ENCODE measurements at places on chromosomes 7 and 10.

DNA sequence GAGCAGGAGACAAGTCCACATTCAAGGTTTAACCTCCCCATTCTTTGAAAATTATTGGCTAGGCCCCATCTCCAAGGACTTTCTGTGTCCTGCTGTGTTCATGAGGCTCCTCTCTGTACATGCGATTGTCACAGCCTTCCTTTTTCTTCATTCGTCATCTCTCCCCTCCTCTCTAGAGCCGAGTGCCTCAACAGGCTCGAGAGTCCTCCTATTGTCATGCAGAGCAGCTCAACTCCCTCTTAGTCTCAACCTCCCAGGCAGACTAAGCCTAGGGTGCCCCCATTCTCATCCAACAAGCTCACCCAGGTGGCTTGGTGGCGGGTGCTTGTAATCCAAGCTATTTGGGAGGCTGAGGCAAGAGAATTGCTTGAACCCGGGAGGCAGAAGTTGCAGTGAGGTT lies 35.1 kb upstream of the SAMD8 start:
- H3K27me3 ChIP-seq = no peaks in the 10 kb centered on the region
- peaks cover 24% of the 10 kb centered on the region for H3K4me1 ChIP-seq
- no peak overlapping the region for H3K4me3 ChIP-seq
- H3K27ac ChIP-seq = peak overlapping the region; percentile 11
- DNase-seq = no peak

DNA sequence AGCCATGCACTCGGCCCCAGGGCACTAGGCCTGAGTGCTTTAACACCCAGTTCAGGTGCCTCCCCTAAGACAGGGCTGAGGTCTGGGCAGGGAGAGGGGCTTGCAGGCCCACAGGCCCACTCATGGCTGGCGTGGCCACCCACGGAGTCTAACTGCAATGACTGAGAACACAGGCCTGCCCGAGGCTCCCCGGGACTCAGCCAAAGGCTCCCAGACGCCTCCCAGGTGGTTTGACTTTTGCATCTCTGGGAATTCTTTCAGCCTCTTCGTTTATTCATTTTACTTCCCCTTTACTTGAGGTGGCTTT lies 37.3 kb downstream of the PTPRN2 start:
- no peaks in the 10 kb centered on the region for H3K4me1 ChIP-seq
- no peaks in the 10 kb centered on the region for H3K36me3 ChIP-seq
- no peaks in the 10 kb centered on the region for H3K27me3 ChIP-seq
- no peak overlapping the region for H3K27ac ChIP-seq

- H3K27me3 ChIP-seq = no peaks in the 10 kb centered on the region
- H3K36me3 ChIP-seq = no peaks in the 10 kb centered on the region
- no peak for DNase-seq
- H3K27ac ChIP-seq = no peak overlapping the region
- peaks cover 4% of the 10 kb centered on the region for H3K4me1 ChIP-seq
Measured at GRCh38 chr7:34486371-34486770, 171.6 kb upstream of the NPSR1 start.

DNA sequence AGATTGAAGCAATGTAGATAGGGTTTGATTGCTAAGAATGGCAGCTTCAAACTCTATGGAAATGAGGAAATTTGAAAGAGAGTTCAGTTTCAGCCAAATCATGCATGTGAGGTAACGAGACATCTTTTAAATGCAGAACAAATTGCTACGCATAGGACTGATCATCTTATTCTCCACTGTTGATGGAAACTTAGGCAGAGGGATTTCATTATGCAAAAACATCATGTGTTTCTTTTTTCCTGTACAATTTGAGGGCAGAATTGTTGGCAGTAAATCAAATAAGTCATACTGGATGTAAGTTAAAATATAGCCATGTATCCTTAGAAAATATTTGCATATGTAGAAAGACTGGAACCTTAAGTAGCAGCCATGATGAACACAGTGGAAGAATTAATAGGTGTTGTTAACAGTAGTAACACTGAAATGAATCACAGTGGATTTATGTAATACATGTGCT lies 327.4 kb downstream of the CDK14 start:
- no peak overlapping the region for H3K4me3 ChIP-seq
- no peaks in the 10 kb centered on the region for H3K27me3 ChIP-seq
- H3K4me1 ChIP-seq = no peaks in the 10 kb centered on the region

GRCh38 chr10:75127471-75127870 lies 16.0 kb downstream of the SAMD8 start:
- no peaks in the 10 kb centered on the region for H3K36me3 ChIP-seq
- no peak overlapping the region for H3K27ac ChIP-seq
- no peaks in the 10 kb centered on the region for H3K27me3 ChIP-seq
- no peaks in the 10 kb centered on the region for H3K4me1 ChIP-seq

GRCh38 chr7:43465581-43466554 lies 117.0 kb upstream of the STK17A start:
- H3K4me1 ChIP-seq = peaks cover 8% of the 10 kb centered on the region
- DNase-seq = no peak
- no peaks in the 10 kb centered on the region for H3K36me3 ChIP-seq
- H3K4me3 ChIP-seq = no peak overlapping the region

DNA sequence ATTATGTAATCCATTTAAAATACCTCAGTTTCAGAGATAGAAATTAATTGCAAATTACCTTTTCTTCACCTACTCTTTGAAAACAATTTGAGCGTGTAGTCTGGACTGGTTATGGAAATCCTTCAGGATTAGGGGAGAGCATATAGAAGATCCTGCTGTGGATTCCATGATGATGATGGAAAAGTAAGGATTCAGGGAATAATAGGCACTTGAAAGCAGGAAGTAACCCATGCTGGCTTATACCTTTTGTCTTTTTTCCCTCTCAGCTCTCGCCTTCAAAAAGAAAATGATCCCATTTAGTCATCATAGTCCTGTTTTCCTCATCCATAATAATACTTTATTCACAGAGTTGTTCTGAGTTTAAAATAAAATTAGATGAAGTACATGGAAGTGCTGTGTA lies 4.4 kb downstream of the HBP1 start:
- H3K27me3 ChIP-seq = peaks cover 4% of the 10 kb centered on the region
- peak overlapping the region; percentile 20 for H3K4me3 ChIP-seq
- no peaks in the 10 kb centered on the region for H3K36me3 ChIP-seq
- no peak for DNase-seq
- H3K4me1 ChIP-seq = peaks cover 36% of the 10 kb centered on the region

GRCh38 chr10:48809261-48809660 lies 124.6 kb downstream of the WDFY4 start:
- no peak overlapping the region for H3K4me3 ChIP-seq
- H3K36me3 ChIP-seq = no peaks in the 10 kb centered on the region
- no peaks in the 10 kb centered on the region for H3K27me3 ChIP-seq
- DNase-seq = no peak
- no peak overlapping the region for H3K27ac ChIP-seq

DNA sequence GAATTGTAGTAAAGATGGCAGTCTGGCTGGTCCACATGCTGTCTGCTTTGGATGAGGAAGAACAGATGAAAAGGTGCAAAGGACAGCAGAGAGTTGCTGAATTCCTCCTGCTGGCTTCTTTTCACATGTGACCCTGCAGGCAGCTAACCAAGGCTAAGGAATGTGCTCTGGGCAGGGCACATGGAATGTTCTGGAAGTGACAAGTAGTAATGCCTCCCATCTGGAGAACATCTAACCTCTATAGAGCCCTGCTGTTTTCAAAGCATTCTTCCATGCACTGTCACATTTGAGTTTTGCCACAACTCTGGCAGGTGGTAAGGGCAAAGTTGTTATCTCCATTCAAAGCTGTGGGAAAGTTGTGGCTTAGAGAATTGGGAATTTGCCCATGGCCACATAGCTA lies 208.8 kb downstream of the STK31 start:
- H3K4me1 ChIP-seq = no peaks in the 10 kb centered on the region
- no peak for DNase-seq
- no peaks in the 10 kb centered on the region for H3K36me3 ChIP-seq
- H3K4me3 ChIP-seq = no peak overlapping the region

DNA sequence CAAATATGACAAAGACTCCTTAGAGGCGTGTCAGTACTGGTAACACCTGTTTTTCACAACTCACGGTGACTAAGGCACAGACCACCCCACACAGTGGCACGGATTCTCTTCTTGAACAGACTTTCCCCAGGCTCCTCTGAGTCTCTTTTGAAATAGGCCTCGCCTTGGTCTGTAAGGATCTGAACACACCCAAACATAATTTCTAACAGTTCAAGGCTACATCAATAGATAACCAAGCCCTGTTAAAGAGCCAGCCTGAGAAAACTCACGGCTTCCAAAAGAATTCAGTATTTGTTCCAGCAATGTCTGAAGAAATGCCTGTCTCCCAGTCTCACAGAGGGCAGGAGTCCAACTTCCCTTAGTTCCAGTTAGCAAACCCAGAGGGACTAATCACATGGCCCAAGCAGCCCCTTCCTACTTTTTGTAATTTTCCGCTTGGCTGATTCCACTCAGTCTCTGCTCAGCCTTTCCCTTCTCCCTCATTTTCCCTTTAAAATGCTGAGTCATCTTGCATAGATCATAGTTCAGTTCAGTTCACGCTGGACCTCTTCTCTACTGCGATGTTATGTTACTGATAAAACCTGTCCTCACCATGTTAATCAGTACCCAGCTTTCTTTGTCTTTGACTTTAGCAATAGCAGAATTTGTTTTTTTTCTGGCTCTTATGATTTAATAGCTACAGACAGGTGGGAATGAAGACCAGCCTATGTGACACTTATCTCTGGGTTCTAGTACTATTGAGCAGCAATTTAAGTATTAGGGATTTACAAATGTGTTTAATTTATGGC lies 22.6 kb upstream of the AKR1C3 start:
- DNase-seq = no peak
- H3K4me3 ChIP-seq = no peak overlapping the region

GRCh38 chr7:106050746-106051117 lies 61.4 kb downstream of the SYPL1 start:
- no peak overlapping the region for H3K4me3 ChIP-seq
- no peaks in the 10 kb centered on the region for H3K4me1 ChIP-seq
- H3K27me3 ChIP-seq = no peaks in the 10 kb centered on the region

- H3K36me3 ChIP-seq = no peaks in the 10 kb centered on the region
- no peak overlapping the region for H3K4me3 ChIP-seq
- DNase-seq = no peak
- H3K4me1 ChIP-seq = peaks cover 12% of the 10 kb centered on the region
Measured at GRCh38 chr10:18079665-18080295, 60.4 kb upstream of the CACNB2 start.

- H3K27me3 ChIP-seq = no peaks in the 10 kb centered on the region
- no peak for DNase-seq
- H3K4me1 ChIP-seq = peaks cover 37% of the 10 kb centered on the region
- H3K4me3 ChIP-seq = peak overlapping the region; percentile 58
- H3K36me3 ChIP-seq = no peaks in the 10 kb centered on the region
Measured at GRCh38 chr10:61993711-61994401, 92.4 kb downstream of the ARID5B start.

GRCh38 chr7:17101207-17101696 lies 197.2 kb upstream of the AHR start:
- no peak overlapping the region for H3K27ac ChIP-seq
- H3K27me3 ChIP-seq = no peaks in the 10 kb centered on the region
- no peaks in the 10 kb centered on the region for H3K4me1 ChIP-seq
- H3K36me3 ChIP-seq = no peaks in the 10 kb centered on the region
- no peak for DNase-seq
- no peak overlapping the region for H3K4me3 ChIP-seq

DNA sequence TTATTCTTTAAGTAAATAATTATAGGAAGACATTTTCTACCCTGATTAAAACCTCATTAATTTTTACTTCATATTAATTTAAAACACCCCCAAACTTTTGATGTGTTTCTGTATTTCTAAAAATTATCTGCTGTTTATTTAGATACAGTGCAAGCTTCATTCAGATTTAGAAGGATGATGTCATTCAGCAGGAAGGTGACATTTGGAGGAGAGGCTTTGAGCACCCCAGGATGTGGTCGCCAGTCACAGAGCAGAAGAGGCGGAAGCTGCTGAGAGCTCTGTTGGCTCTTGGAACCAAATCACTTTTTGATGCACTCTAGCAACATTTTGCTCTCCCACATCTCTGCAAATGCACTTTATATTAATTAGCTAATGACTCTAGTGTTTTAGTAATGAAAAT lies 233.9 kb upstream of the CACNA2D1 start:
- no peak for DNase-seq
- H3K27me3 ChIP-seq = no peaks in the 10 kb centered on the region
- H3K4me1 ChIP-seq = no peaks in the 10 kb centered on the region
- no peak overlapping the region for H3K27ac ChIP-seq

DNA sequence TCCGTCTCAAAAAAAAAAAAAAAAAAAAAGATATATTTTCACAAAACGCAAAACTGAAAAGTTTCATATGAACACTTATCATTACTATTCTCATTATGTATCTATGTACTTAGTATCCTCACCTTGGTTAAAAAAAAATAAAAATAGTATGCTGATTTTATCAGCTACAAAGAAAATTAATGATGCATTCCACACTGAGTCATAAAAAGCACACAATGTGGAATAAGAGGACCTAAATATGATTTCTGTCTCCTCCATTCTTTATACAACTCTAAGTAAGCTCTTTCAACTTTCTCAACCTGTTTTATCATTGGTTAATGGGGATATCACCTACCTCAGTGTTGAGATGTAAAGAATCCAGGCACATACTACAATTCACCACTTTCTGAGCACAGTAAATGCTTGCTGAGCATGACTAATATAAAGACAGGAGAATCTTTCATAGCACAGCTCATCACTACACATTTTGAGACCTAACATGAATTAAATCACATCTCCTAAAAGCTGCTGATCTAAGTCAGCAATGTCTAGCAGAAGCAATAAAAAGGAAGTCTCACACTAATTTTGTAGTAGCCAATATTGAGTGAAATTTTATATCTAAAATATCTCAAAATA lies 2.7 kb downstream of the SNX13 start:
- peaks cover 36% of the 10 kb centered on the region for H3K4me1 ChIP-seq
- no peaks in the 10 kb centered on the region for H3K27me3 ChIP-seq
- H3K27ac ChIP-seq = no peak overlapping the region

GRCh38 chr7:17159500-17160037 lies 138.9 kb upstream of the AHR start:
- H3K27ac ChIP-seq = no peak overlapping the region
- H3K4me1 ChIP-seq = no peaks in the 10 kb centered on the region
- no peaks in the 10 kb centered on the region for H3K27me3 ChIP-seq
- H3K36me3 ChIP-seq = no peaks in the 10 kb centered on the region
- DNase-seq = no peak

DNA sequence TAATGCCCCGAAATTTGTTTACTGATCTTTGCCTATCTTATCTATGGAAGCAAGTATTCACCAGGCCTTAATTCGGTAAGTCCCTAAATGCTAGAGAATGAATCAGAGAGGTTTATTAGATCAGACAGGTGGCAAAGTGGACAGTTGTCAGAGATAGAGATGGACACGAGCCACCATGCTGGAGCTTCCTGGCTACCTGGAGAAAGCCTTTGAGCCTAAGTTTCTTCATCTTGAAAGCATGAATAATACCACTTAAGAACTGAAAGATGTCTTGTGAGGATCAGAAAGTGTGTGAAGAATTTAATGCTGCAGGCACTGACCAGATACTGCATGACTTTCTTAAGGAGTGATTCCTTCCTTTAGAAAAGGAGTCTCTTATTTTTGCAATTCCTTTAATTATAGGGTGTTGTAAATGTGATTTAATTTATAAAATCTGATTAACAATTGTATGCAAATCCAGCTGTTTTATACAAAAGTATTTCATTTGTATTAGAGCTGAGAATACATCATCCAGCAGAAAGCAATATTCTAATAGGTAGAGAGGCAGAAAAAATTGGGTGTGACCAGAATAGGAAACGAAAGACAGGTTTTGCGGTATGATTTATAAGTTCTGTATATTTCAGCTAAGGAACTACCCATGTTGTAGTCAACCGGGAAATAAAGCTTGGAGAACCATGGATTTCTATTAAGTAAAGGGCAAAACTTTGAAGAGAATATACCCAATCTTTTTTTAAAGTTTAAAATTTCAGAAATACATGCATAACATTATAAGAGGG lies 82.7 kb downstream of the SMURF1 start:
- DNase-seq = no peak
- no peaks in the 10 kb centered on the region for H3K27me3 ChIP-seq
- no peak overlapping the region for H3K27ac ChIP-seq
- no peaks in the 10 kb centered on the region for H3K4me1 ChIP-seq
- no peak overlapping the region for H3K4me3 ChIP-seq
